ENCODE measurements at places on chromosomes 16 and 17.

DNA sequence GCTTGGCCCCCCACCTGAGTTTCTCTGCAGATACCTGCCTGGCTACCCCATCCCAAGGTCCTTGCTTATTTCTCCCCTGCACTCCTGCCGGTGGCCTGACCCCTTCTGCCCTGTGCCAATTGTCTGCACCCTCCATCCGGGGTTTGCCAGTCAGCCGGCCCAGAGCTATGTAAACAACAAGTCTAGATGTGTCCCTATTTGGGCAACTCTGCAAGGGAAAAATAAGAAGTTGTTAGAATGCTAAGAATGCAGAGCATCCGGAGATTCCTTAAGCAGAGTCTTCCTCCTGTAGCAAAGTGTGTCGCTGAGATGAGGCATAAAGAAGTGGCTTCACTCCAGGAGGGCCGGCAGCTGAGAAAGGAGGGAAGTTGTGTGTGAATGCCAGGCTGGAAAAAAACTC lies 46.6 kb downstream of the RGS9 start:
- DNase-seq, result no peak

- no peak for DNase-seq
Observed at GRCh38 chr16:68360547-68360946, 49.7 kb downstream of the PRMT7 start.

DNA sequence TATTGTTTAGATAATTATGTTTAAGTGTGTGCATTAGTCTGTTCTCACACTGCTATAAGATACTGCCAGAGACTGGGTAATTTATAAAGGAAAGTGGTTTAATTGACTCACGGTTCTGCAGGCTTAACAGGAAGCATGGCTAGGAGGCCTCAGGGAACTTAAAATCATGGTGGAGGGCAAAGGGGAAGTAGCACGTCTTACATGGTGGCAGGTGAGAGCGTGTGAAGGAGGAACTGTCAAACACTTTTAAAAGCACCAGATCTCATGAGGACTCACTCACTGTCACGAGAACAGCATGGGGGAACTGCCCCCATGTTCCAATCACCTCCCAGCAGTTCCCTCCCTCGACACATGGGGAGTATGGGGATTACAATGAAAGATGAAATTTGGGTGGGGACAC lies 203.5 kb upstream of the GOT2 start:
- no peak for DNase-seq

- DNase-seq, result no peak
Observed at GRCh38 chr17:58947824-58948223, 158.9 kb downstream of the TRIM37 start.

- peak; percentile 13 for DNase-seq
Observed at GRCh38 chr16:69448470-69449193, 24.2 kb downstream of the CYB5B start.

GRCh38 chr16:78677181-78677731 lies 577.8 kb downstream of the WWOX start:
- DNase-seq, result no peak

GRCh38 chr16:66093191-66093590 lies 273.3 kb upstream of the CDH5 start:
- no peak for DNase-seq

- no peak for DNase-seq
Observed at GRCh38 chr17:12053552-12053951, 32.9 kb downstream of the MAP2K4 start.

- DNase-seq, result no peak
Observed at GRCh38 chr16:23088018-23088417, 61.2 kb downstream of the USP31 start.

DNA sequence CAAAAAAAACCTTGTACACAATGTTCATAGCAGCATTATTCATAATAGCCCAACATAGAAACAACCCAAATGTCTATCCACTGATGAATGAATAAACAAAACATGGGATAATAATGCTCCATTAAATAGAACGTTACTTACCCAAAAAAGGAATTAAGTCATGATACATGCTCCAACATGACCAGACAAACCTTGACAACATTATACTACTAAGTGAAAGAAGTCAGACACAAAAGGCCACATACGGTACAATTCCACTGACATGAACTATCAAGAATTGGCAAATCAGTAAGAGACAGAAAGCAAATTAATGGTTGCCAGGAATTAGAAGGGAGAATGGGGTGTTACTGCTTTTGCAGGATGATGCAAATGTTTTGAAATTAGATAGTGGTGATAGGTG lies 193.8 kb upstream of the SHISA6 start:
- no peak for DNase-seq

DNA sequence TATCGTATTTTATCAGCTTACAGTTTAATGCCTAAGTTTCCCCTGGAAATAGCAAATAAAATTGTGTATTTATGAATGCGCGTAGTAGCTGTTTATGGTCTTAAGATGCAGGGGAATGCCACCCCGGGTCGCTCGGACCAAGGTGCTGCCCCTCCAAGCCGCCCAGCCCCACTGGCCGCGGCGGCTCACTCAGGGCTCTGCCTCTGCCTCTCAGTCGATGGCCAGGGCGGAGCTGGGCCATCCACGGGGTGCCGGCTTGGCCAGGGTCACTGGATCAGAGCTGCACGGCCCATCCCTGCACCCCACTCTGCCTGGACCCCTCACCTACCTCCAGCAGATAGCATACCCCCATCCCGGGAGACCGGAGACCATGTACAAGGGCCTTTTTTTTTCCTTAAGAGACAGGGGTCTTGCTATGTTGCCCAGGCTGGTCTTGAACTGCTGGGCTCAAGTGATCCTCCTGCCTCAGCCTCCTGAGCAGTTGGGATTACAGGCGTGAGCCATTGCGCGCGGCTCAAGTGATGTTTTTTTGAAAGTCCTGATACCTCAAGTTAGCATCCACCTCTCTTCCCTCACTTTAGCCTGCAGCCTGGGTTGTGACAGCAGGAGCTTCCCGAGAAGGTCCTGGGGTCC lies 11.0 kb downstream of the PRSS27 start:
- DNase-seq, result no peak

- no peak for DNase-seq
Observed at GRCh38 chr16:29156511-29156910, 171.7 kb downstream of the LAT start.
